ENCODE measurements at places on chromosomes 1 and 21. TPM values are rescaled to one million over a fixed set of nuclear protein-coding genes. Genes with fewer than 3 reads are reported as not detected.

Gene SPRR2E
- not detected for total RNA-seq

Gene HES4
- total RNA-seq = 1.1 TPM

Gene PMF1
- total RNA-seq = 66.2 TPM

DNA sequence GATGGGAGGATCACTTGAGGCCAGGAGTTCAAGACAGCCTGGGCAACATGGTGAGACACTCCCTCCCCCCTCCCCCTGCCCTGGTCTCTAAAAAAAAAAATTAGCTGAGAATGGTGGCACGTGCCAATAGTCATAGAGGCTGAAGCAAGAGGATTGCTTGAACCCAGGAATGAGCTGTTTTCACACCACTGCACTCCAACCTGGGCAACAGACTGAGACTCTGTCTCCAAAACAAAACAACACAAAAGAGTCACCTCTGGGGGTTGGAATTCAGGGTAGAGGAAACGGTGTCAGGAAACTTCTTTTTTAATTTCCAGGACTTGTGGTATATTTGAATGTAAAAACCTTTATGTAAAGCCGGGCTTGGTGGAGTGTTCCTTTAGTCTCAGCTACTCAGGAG lies 43.2 kb downstream of the RHOU start:
- DNase-seq = no peak
- H3K4me1 ChIP-seq = peaks cover 8% of the 10 kb centered on the region
- no peak overlapping the region for H3K4me3 ChIP-seq
- H3K27ac ChIP-seq = no peak overlapping the region

DNA sequence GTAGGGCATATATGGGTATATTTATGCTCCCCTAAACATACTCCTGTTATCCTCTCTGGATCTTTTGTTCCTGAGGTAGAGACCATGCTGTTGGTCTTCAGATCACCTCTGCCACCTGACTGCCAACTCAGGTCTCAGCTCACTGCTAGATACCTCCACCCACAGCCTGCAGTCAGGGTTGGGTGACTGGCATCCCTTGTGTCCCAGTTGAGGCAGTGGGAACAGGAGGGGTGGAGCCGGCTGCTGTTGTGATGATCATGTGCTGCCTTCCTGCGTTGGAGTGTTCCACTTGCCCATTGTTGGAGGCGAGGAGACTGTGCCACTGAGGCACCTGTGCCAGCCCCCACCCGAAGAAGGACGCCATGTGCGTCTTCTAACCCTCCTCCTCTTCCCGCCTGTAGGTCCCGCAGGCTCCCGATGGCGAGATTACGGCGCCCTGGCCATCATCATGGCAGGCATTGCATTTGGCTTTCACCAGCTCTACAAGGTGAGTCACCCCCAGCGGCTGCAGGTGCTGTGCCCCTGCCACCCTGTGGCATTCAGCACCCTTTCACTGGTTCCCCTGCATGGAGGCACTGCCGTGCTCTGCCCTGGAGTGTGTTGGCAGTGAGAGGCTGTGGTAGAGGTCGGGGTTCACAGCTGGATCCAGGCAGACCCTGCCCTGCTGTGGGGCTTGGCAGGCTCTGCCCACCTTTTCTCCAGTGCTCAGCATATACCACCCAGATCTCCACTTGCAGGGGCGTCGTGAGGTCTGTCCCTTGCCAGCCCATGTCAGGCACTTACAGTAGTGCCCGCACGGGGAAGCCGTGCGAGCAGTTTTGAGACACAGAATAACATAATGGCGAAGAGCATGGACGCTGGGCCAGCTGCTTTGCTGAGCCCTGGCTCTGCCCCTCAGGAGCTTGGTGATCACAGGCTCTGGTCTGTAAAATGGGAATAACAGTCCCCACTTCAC lies 143.5 kb downstream of the PEX14 start:
- no peaks in the 10 kb centered on the region for H3K27me3 ChIP-seq
- DNase-seq = no peak
- H3K36me3 ChIP-seq = no peaks in the 10 kb centered on the region
- H3K27ac ChIP-seq = no peak overlapping the region

DNA sequence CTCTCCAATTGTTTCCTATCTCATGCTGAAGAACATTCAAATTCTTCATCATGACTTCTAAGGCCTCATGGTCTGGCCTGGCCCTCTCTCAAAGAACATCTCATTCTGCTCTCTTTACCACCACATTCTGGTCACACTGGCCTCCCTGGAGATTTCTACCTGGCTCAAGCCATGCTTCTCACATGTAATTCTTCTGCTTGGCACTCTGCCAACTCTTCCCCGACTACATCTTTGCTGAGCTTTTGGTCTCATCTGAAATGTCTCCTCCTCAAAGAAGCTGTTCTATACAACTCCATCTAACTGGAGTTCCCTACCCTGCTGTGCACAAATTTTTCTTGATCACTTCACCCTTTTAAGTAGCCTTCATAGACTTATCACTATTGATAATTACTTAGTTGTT lies 1.4 kb upstream of the TBX19 start:
- H3K4me3 ChIP-seq = no peak overlapping the region
- H3K27ac ChIP-seq = no peak overlapping the region
- no peak for DNase-seq

GRCh38 chr1:190475421-190476141 lies 2.1 kb downstream of the BRINP3 start:
- DNase-seq = no peak
- peaks cover 1% of the 10 kb centered on the region for H3K4me1 ChIP-seq
- H3K36me3 ChIP-seq = no peaks in the 10 kb centered on the region
- no peak overlapping the region for H3K27ac ChIP-seq
- peaks cover 35% of the 10 kb centered on the region for H3K27me3 ChIP-seq
- no peak overlapping the region for H3K4me3 ChIP-seq

GRCh38 chr1:167061073-167061464 lies 29.1 kb downstream of the GPA33 start:
- no peak overlapping the region for H3K27ac ChIP-seq
- H3K4me1 ChIP-seq = peaks cover 6% of the 10 kb centered on the region
- H3K27me3 ChIP-seq = no peaks in the 10 kb centered on the region
- no peak for DNase-seq

DNA sequence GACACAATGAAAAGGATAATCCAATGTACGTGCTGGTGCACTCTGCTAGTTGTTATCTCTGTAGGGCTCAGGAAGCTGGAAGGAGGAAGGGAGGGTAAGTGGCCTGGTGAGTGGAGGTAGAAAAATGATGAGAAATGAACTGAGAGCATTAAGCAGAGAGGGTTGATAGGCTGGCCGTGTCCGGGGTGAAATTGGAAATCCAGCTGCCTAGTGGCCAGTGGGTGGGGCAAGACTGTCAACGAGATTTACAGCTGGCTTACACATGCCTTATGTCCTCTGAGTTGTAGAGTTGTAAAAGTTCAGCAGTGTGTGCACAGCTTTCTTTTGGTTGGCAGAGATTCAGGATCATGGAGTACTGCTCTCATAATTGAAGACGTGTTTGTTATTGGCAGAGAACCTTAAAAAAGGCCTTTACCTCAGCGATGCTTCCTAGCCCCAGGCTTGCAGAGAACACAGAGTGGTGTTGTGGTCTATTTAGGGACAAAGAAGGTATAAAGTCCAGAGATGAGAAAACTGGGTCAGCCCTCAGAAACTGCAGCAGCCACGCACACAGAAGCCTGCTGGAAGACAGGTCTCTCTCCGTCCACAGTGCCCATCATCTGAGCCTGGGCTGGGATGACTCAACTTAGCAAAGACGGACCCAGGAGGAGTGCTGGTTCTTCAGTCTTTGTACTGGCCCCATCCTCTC lies 132.4 kb downstream of the EDEM3 start:
- no peak overlapping the region for H3K4me3 ChIP-seq
- H3K36me3 ChIP-seq = no peaks in the 10 kb centered on the region

GRCh38 chr1:147641695-147642592 lies 28.4 kb downstream of the ACP6 start:
- H3K27ac ChIP-seq = no peak overlapping the region
- H3K27me3 ChIP-seq = no peaks in the 10 kb centered on the region
- H3K4me3 ChIP-seq = no peak overlapping the region
- H3K4me1 ChIP-seq = peaks cover 49% of the 10 kb centered on the region

- H3K27me3 ChIP-seq = peaks cover 17% of the 10 kb centered on the region
- H3K27ac ChIP-seq = no peak overlapping the region
- H3K36me3 ChIP-seq = peaks cover 4% of the 10 kb centered on the region
- H3K4me1 ChIP-seq = peaks cover 46% of the 10 kb centered on the region
- no peak for DNase-seq
Measured at GRCh38 chr1:200885623-200886402, 8.9 kb upstream of the INAVA start.

- H3K36me3 ChIP-seq = no peaks in the 10 kb centered on the region
- H3K4me1 ChIP-seq = no peaks in the 10 kb centered on the region
- DNase-seq = no peak
- no peak overlapping the region for H3K4me3 ChIP-seq
- H3K27ac ChIP-seq = no peak overlapping the region
- no peaks in the 10 kb centered on the region for H3K27me3 ChIP-seq
Measured at GRCh38 chr1:177021687-177022086, 142.8 kb downstream of the ASTN1 start.

DNA sequence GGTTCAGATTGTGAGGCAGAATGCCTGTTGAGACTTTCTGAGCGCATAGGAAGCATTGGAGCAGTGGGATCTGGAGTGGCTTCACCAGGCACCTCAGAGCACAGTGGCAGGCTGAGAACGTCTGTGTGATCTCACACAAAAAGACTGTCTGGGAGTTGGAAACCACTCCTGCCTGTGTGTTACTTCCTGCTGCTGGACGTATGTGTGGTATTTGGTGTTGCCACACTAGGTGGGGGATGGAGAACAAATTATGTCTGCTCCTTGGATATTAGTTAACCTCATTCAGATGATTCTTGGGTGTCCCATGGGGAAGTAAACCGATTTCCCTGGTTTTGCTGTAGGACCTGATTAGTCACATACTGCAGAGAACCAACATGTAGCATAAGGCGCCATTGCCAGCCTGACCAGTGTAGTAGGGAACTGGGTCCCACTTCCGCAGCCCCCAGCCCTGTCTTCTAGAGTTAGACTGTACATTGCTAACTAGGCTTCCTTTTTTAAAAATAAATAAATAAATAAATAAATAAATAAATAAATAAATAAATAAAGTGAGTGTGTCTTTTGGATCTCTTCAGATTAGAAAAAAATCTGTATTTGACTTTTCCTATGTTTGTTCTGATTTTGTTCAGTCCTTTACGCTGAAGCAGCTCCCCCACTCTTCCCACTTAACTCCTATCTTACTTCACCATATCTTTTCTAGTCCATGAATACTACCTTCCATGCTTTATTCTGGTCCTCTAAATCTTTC lies 26.9 kb downstream of the UCK2 start:
- peaks cover 3% of the 10 kb centered on the region for H3K36me3 ChIP-seq
- H3K4me1 ChIP-seq = peaks cover 43% of the 10 kb centered on the region
- no peak overlapping the region for H3K4me3 ChIP-seq
- DNase-seq = no peak

GRCh38 chr1:41404308-41404761 lies 43.1 kb downstream of the FOXO6 start:
- DNase-seq = no peak
- H3K4me1 ChIP-seq = no peaks in the 10 kb centered on the region
- no peak overlapping the region for H3K4me3 ChIP-seq
- H3K27me3 ChIP-seq = peaks cover 27% of the 10 kb centered on the region

DNA sequence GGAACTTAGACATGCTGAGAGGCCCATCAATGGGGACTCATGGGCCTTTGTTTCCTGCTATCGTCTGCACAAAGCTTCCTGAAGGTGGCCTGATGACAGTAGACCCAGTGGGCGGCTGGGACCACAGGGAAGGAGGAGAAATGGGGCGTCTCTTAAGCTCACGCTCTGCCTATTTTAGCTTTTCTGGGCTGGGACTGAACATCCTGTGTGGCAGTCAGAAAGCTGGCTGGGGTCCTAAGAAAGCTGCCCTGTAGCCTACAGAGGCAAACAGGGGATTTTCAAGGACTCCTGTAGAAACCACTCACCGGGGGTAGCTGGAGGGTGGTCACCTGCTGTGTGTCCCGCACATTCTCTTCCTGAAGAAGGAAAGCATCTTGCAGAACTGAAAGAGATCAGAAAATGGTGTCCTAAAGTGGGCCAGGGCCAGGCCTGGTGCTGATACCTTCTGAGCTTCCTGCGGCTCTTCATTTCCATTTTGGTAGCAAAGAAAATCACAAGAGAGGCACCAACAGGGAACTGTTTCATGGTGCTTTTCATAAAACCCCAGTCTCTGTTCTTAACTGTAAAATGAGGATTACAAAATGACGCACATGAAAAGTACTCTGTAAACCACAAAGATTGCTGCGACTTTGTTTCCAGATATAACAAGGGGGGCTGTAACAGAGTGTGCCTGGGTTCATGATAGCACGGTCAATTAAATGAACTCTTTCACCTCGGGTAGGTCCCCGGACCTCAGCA lies 8.6 kb downstream of the ZNF496 start:
- H3K4me1 ChIP-seq = peaks cover 51% of the 10 kb centered on the region
- DNase-seq = peak; percentile 55
- H3K36me3 ChIP-seq = peaks cover 52% of the 10 kb centered on the region
- peak overlapping the region; percentile 82 for H3K4me3 ChIP-seq
- H3K27ac ChIP-seq = peak overlapping the region; percentile 93

DNA sequence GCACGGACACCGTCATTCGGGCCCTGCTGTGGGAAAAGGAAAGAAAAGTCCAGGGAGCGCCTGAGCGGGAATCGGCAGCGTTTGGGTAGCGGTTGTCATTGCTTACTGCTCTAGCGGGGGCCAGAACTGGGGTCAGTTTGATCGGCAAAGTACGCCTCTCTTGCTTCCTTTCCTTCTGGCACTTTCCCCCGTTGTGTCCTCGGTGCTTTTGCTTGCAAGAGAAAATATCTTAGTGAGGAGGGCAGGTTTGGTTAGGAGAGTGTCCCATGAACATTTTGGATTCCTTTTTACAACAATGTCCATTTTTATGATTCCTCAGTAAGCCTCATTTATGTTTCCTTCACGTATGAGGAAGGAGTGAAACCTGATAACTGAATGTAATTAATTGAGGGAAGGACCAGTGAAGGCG lies 670 bp downstream of the ST3GAL3 start:
- H3K36me3 ChIP-seq = peaks cover 24% of the 10 kb centered on the region
- H3K4me1 ChIP-seq = peaks cover 43% of the 10 kb centered on the region
- no peak for DNase-seq
- H3K27ac ChIP-seq = peak overlapping the region; percentile 84

DNA sequence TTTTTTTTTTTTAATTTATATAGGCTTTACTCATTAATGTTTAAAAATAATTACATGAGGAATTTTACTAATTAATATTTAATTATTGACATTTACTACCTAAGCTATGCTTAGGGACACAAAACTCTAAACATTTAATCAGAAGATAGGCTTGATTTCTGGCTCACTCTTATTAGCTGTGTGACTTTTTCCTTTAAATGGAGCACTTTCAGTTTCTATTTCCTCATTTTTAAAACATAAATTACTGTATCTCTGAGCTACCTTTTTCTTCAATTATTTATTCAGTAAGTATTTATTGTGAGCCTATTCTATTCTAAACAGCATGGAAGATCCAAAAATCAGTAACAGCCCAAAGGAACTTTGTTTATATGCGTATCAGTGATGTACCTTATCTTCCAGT lies 40.5 kb downstream of the MAP3K7CL start:
- H3K4me1 ChIP-seq = peaks cover 23% of the 10 kb centered on the region
- no peaks in the 10 kb centered on the region for H3K27me3 ChIP-seq
- H3K4me3 ChIP-seq = peak overlapping the region; percentile 66
- H3K36me3 ChIP-seq = peaks cover 35% of the 10 kb centered on the region

All from activated naive CD8-positive, alpha-beta T cell treated with anti-CD3 and anti-CD28 coated beads, Interleukin-2, amount 10 ng/mL, durations not matched to agents 7 days and 5 days (primary cell).